ENCODE measurements at places on chromosomes 5 and 9.

DNA sequence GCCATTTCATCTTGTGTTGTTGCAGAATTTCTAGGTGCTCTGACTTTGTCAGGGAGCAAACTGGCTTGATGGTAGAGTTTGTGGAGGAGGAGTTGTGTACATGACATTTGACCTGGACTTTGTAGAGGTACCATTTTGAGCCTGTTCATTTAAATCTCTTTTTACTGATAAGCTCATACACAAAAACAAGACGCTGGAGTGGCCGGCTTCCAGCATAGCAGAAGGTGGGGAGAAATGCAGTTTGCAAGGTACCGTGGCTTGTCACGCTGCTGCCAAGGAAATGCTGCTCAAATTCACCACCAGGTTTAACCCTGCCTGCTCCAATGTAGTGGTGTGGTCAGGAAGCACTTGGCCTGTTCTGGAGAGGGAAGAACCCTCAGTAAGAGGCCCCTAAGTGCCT is 18.9 kb upstream of the IQGAP2 start:
- DNase-seq = no peak

DNA sequence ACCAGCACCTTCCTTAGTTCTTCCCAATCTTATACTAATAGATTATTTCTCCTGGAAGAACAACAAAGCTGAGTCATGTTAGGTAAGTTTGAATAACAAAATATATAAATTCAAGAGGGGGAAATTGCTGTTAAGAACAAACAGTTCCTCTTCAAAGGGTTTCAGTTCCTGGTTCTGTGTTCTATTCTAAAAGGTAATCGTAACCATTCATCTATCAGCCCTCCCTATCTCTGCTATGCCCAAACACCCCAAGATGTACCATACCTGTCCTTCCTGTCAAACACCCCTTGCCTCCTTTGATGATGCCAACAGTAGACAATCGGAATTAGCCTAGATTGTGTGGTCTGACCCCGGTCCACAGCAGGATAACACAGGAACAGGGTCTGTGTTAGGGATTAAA is 4.2 kb upstream of the RNF180 start:
- DNase-seq = no peak

DNA sequence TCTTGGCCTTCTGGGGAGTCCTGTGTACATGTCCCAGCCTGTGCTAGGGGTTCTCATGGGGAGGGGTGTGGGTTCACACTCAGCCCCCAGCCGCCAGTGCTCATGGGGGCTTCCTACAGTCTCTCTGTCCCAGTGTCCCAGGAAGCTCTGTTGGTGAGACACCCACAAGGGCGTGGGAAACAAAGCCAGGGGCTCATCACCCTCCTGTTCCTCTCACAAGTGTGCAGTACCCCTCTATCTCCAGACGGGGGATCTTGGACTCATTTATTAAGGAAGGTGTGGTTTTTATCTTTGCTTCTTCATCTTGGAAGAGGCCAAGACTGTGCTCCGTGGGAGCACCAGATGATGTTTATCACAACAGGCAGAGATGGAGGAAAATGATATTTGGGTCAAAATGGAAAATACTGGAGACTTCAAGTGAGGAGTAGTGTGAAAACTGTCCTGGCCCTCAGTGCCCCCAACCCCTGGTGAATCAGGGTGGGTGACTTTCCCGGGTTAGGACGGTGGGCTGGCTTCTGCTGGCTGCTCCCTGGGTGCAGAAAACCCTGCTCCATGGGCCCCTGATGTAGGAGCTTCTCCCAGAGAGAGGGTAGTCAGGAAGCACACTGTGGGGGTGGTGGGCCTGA is 15.2 kb downstream of the TMEM171 start:
- DNase-seq = no peak

GRCh38 chr5:88889189-88890069 is 6.4 kb upstream of the MEF2C start:
- peak; percentile 63 for DNase-seq

GRCh38 chr9:79652598-79652997 is 80.8 kb downstream of the TLE4 start:
- no peak for DNase-seq

- no peak for DNase-seq
These were observed 32.1 kb upstream of the SH3PXD2B start for GRCh38 chr5:172486451-172486850.

DNA sequence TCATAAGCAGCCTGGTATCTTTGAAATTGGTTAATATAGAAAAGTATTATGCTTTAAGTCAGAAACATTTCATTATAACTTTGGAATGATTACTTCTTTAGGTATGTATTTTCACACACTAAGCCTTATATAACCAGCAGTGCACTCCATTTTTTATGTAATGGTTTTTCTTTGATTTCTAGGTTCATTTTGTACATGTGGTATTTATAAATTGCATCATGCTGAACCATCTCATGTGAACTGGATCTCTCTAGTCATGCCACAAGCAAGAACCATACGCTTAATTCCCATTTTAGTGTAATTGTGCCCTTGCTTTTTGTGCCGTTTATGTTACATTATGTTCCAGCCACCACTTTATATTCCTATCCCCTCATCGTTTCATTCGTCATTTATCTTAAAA is 38.6 kb upstream of the SRP19 start:
- no peak for DNase-seq

- DNase-seq = no peak
These were observed 89.1 kb upstream of the SPDL1 start for GRCh38 chr5:169494383-169494935.

DNA sequence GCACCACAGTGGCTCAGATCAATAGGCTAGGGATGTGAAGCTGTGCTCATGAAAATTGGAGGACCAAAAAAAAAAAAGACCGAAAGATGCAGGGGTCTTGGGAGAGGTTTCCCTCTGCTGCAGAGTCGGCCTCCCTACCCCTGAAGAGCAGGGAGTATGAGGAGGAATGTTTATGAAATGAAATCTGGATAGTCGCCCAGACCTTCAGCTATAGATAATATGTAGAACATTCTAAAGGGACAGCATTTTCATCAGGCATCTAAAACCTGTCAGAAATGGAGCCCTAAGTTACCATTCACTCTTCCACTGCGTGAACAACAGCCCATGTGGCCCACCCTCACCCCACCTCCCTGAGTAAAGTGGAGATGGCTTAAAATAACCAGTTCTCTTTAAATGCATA is 122.9 kb downstream of the TMEM174 start:
- DNase-seq = no peak

DNA sequence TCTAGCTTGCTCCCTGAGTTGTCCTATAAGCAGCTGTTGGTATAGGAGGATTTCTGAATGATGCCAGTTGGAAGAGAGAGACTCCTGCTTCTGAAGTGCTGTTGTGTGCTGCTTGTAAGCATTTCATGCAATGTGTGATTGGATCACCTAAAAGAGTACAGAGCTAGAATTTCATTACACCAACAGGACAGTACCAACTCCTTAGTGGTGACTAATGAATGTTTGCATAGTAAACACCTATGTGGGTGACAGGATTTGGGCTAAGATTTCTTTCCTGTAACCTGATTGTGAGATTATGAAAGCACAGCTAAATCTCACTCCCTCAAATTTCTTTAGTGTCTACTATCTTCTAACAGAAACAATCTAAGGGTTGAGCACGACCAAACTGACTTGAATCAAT is 67.0 kb downstream of the GCNT1 start:
- no peak for DNase-seq

GRCh38 chr9:104090578-104090977 is 3.5 kb upstream of the SMC2 start:
- DNase-seq = no peak

DNA sequence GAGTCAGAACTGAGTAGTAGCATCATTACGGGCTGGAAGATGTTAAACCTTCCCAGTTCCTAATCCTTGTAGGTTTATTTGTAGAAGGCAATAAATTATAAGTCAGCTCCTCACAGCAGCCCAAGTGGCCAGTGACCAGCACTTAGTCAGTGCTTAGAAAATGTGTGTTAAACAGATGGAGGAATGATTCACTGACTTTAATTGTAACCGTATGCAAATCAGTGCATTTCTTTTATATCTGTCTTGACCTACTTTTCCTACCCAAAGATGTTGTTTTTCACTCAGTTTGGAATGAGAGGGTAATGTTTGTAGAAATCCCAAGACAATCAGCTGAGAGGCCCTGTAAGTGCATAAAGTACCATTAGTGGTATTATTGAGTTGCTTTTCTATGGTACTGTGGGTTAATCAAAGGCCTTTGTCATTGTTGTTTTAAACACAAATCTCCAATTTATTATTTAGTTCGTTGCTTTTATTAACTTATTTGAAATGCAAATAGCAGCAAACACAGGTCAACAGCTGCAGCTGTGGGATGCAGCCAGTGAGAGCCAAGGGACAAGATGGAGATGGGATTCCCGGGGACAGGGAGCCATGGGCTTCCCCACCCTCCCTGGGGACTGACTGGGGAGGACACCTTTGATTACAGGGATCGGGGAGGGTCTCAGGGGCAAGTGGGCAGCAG is 49.8 kb downstream of the MAP1B start:
- DNase-seq = no peak

Data from bone marrow (tissue), 2 donors.